DMS153 (cell line): ENCODE measurements at places on chromosomes 1 and 21.

GRCh38 chr1:221470000-221470698, 271.7 kb downstream of the DUSP10 start:
- DNase-seq, result no peak

GRCh38 chr1:25620211-25620610, 3.6 kb downstream of the MAN1C1 start:
- no peak for DNase-seq

DNA sequence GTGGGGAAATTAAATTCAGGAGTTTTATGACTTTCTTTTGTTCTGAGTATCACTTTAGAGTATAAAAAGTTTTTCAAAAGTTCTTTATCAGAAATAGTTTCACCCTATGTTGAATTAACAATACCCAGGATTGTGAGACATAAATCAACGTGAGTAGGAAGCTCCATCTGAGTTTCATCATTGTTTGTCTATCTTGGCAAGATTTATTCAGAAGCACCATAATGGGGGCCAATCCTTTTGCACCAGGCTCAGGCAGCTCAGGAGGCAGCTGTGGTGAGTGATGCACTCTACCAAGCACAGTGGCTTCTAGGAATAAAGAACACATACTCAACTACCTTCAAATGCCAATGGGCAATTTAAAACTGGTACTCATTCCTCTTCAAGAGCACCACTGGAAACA, 12.0 kb downstream of the CREG1 start:
- no peak for DNase-seq

- DNase-seq, result no peak
Measured at GRCh38 chr1:233342086-233342485, 14.6 kb downstream of the MAP3K21 start.

- DNase-seq, result no peak
Measured at GRCh38 chr1:22830041-22830566, 119.5 kb downstream of the EPHB2 start.

DNA sequence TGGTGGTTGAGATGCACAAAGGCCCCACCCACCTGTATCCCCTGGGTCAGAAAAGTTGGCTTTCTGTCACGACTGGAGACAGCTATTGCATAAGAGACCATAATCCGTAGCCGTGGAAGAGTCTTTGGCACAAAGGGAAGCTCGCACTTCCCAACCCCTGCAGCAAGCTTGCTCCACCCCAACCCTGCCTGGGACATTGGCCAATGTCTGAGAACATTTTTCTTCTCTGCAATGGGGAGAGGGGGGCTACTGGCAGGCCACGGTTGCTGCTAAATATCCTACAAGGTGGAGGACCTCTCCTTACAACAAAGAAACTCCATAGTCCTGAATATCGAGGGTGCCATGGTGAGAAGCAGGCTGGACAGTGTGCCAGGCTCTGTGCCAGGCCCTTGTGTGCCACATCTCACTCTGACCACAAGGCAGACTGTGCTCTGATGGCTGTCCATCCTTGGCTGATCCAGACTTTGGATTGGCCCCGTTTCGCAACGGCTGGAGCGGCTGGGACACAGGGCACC, 104.1 kb downstream of the CSMD2 start:
- DNase-seq, result no peak

- no peak for DNase-seq
Measured at GRCh38 chr1:81937791-81938450, 137.2 kb downstream of the ADGRL2 start.
